Left lobe of liver (tissue), 2 donors: ENCODE measurements at places on chromosomes 5 and 9. TPM values are rescaled to one million over a fixed set of nuclear protein-coding genes. Genes with fewer than 3 reads are reported as not detected.

ZNF346 gene
- total RNA-seq = 5.4 TPM

ITGA1 gene
- 69.5 TPM for total RNA-seq

GRM6 gene
- not detected for total RNA-seq

LVRN gene
- 0.13 TPM for total RNA-seq
